ENCODE measurements at places on chromosomes 6 and 20.

GRCh38 chr6:71490876-71491275 lies 202.3 kb downstream of the OGFRL1 start:
- DNase-seq, result no peak

GRCh38 chr6:15479761-15480160 lies 183.1 kb downstream of the DTNBP1 start:
- DNase-seq, result no peak

GRCh38 chr6:148811459-148811858 lies 64.6 kb downstream of the UST start:
- DNase-seq, result no peak

DNA sequence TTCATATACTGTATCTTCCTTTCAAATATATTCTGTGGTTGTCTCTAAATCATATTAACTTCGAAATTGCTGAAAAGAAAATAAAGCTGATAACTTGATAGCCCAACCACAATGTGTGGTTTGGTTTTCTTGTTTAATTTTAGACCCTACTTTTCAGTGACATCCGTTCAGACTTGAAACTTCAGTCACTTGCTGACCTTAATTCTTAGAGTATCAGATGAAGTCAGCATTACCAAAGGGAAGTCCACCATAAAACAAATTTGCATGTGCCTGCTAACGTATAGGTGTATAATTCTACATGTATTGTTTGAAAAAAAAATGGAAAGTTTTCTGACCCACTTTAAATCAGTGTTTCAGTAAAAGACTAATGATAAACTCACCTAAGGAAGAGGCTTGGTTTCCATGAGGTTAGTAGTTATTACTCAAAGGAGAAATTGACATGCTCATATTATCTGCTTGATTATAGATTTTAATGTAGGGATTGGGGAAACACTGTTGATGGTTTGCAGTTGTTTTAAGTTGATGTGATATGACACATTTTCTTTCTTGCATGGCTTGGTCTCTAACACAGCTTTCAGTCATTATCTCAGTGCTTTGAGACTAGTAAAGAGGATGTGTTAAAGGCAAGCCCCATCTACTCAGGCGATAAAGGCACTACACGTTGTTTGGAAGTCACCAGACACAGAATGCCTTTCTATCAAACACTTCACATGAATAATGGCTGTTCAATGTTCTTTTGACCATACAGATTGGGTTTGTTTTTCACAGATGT lies 5.2 kb upstream of the IL17A start:
- no peak for DNase-seq

GRCh38 chr6:99362678-99363268 lies 13.3 kb upstream of the FAXC start:
- DNase-seq, result no peak

- no peak for DNase-seq
These were observed 1.2 kb downstream of the ZNF335 start for GRCh38 chr20:45970646-45971424.

GRCh38 chr20:57514273-57514751 lies 10.6 kb downstream of the CTCFL start:
- DNase-seq, result no peak

- DNase-seq, result no peak
These were observed 20.6 kb upstream of the LCA5 start for GRCh38 chr6:79557673-79558467.

- DNase-seq, result no peak
These were observed 23.8 kb downstream of the RFPL4B start for GRCh38 chr6:112370946-112371345.

- no peak for DNase-seq
These were observed 41.1 kb downstream of the ZBTB46 start for GRCh38 chr20:63789836-63790571.

- no peak for DNase-seq
These were observed 119.7 kb downstream of the ADGRG6 start for GRCh38 chr6:142421285-142422117.

DNA sequence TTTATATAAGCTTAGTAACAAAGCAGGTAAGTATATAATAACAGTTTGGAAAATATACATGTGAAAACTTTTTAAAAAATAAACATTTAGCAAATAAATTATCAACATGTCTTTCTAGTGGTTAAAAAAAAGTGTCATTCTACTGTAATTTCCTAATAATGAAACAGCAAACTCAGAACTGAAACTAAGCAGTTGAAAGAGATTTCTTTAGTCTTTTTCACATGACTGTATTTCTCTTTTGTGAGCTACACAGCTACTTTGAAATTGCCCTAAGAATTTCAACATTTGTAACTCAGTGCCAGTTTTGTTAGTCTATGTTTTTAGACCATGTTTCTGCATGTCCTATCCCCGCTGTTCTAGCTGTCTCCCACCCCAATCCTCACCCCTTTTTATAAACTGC lies 28.4 kb upstream of the SDHAF4 start:
- no peak for DNase-seq

- DNase-seq, result no peak
These were observed 2.6 kb downstream of the UBE2V1 start for GRCh38 chr20:50110141-50111047.

- DNase-seq, result no peak
These were observed at the start of gene NT5E for GRCh38 chr6:85449818-85450759. Gene NT5E, plus strand, starts transcription at chr6:85450083. Its CDS starts 57 bp downstream, at chr6:85450140.

DNA sequence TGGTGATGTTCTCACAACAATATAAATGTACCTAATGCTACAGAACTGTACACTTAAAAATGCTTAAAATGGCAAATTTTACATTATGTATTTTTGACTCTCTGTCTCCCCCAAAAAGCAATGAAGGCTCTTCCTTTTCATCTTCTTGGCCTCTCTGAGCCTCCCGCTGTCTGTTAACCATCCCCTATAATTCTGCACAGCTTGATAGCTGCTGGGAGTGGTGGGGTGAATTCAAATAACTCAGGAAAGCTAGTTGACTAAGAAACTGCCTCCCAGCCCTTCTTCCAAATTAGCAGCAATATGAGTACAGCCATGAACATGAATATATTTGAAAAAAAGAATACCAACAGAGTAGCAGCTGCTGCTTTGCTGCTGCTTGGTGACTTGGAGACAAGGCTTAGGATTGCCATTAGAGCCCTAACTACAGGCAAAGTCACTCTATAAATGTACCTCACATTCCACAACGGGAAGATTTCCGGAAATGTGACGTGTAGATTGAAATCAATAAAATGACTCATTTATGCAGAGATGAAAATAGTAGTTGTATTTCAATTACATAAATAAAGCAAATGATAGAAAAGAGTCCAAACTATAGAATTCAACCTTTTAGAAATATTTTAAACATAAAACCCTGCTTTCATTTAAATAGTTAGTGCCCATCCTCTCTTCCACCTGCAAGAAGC lies 200.1 kb upstream of the HEY2 start:
- DNase-seq, result no peak

DNA sequence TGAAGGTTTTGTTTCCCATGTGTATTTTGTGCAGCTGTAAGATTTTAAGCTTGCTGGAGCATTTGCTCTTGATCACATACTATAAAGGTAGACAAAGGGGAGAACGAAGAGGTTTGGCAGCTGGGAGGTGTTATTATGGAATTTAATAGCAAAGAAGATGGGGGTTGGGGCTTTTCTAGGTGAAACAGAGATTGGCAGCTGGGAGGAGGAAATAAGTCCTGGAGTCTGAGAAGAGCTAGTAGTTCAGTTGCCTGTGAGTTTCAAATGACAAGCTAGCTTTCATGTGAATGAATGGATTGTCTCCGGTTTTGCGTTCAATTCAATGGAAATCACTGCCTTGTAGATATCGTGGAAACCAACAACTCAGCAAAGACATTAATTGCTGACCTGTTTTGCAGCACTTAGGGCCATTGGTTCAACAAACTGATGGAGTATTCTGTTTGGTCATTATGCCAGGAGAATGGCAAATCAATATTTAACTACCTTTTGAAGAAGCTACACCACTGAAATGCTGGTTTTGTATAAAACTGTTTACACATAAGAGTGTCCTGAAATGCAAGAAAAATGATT lies 38.1 kb upstream of the FLRT3 start:
- no peak for DNase-seq

DNA sequence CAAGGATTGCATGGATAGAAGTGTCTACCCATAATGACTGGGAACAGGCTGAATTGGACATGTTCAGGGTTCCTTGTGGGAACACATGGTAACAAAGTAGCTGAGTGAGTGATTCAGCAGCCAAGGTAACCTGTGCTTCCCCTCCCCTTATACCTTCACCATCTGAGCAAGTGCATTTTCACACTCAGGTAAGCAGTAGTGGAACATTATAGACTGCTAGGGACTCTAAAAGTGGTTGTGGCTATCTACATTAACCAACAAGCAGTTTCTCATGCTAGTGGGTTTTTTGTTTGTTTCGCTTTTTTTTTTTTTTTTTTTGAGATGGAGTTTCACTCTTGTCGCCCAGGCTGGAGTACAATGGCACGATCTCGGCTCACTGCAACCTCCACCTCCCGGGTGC lies 41.4 kb downstream of the KIZ start:
- no peak for DNase-seq

GRCh38 chr6:144216668-144217218 lies 66.4 kb downstream of the STX11 start:
- DNase-seq, result no peak

- DNase-seq, result no peak
These were observed 69.4 kb downstream of the CPNE5 start for GRCh38 chr6:36769676-36770499.

- no peak for DNase-seq
These were observed 37.1 kb downstream of the PHF3 start for GRCh38 chr6:63672582-63673129.

DNA sequence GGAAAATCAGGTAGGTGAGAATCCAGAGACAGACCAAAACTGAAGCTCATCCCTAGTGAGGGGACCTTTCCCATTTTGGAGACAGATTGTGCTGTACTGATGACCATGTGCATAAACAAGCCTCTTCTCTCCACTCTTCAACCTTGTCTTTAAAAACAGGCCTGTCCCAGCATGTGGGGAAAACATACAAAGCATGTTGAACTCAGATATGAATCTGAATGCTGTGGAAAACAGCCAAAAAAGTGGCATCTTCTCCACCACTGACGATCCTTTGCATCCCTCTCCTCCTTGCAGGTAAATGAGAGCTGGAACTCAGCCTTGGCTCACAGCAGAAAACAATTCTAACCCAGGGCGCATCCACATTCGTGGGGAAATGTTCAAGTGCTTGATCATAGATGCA lies 123.7 kb upstream of the FOXQ1 start:
- no peak for DNase-seq

DNA sequence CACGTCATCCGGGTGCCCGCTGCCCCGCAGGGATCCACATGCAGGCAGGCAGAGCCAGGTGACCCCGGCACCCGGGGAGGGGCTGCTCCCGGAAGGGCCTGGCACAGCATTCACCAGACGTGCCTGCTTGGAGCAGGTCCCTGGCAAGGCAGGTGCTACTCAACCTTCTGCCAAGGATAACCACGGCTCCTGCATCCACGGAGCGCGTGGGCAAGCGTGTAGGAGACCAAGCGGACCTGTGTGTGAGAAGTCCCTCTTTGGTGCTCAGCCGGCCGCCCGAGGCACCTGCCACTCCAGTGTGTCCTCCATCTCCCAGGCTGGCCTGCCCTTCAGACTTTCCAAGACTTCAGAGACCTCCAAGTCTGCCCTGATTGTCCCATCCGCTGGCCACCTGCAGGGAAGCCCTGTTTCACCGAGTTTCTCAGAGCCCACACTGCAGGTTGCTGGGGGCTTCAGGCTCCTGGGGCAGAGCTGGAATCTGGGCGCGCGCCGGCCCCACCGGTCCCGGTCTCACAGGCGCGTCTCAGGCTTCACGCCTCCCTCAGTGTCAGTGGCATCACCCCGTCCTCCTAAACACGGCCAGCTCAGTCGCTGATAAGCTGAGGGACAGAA lies 124.3 kb downstream of the DLL1 start:
- no peak for DNase-seq

- DNase-seq, result no peak
These were observed 101.0 kb upstream of the HDGFL1 start for GRCh38 chr6:22468256-22468965.

- DNase-seq, result no peak
These were observed 402.6 kb downstream of the BCKDHB start for GRCh38 chr6:80508885-80509630.

GRCh38 chr6:124054034-124054433 lies 250.4 kb downstream of the NKAIN2 start:
- no peak for DNase-seq

- no peak for DNase-seq
These were observed 1.2 kb upstream of the UFL1 start for GRCh38 chr6:96520171-96521115.

DNA sequence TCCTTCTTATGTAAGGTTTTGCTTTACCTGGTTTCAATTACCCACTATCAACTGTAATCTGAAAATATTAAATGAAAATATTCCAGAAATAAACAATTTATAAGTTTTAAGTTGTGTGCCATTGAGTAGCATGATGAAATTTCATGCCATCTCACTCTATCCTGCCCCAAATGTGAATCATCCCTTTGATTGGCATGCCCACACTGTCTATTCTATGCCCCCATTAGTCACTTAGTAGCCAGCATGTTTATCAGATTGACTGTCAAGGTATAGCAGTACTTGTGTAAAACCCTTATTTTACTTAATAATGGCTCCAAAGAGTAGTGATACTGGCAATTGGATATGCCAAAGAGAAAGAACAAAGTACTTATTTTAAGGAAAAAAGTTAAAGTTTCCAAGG lies 403.8 kb downstream of the ADGRB3 start:
- DNase-seq, result no peak

- no peak for DNase-seq
These were observed 118.1 kb downstream of the SYNDIG1 start for GRCh38 chr20:24587384-24588046.

- no peak for DNase-seq
These were observed 3.8 kb downstream of the TRIM15 start for GRCh38 chr6:30167101-30167500.

DNA sequence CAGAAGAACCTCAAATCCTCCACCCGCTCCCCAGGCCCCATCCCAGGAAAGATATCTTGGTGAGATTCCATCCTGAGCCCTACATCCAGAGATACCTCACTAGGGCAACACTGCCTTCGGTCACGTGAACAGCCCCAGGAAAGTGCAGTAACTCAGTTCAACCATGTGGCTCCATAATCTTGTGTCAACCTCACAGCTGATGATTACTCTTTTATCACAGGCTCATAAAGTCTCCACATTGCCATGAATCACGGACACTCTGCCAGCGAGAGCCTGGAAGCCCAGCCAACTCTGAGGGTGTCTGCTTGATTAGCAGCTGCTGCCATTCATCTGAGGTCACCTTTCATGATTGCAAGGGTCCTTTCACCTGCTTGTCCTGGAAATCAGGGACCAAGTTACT lies 175.8 kb upstream of the LRFN2 start:
- DNase-seq, result no peak

DNA sequence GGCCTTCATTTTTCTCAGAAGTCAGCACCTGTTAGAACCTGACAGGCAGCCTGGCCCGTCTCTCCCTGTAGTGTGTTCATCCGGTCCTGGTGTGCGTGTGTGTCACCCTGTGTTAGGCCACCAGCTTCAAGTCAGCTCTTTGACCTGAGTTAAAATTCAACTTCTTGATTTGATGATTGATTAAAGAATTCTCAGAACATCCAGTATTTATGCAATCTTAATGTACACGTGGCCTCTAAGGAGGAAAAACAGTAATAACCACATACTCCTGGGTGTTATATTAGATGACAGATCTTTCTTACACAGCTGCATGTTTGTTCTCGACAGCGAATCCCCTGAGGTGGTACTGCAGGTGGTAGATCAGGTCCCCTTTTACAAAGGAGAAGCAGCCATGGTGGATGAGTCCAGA lies 19.1 kb upstream of the TMEM217 start:
- no peak for DNase-seq

GRCh38 chr20:49447946-49448809 lies 34.3 kb downstream of the KCNB1 start:
- DNase-seq, result no peak
